ENCODE measurements at places on chromosomes 3 and 15. TPM values are rescaled to one million over a fixed set of nuclear protein-coding genes. Genes with fewer than 3 reads are reported as not detected.

TMEM115 gene
- 32.3 TPM for total RNA-seq

DAG1 gene
- total RNA-seq: 94.0 TPM

ADAMTS9 gene
- total RNA-seq: 0.46 TPM

NAALADL2 gene
- total RNA-seq: 1.6 TPM

CHRFAM7A gene
- 4.3 TPM for total RNA-seq

DNA sequence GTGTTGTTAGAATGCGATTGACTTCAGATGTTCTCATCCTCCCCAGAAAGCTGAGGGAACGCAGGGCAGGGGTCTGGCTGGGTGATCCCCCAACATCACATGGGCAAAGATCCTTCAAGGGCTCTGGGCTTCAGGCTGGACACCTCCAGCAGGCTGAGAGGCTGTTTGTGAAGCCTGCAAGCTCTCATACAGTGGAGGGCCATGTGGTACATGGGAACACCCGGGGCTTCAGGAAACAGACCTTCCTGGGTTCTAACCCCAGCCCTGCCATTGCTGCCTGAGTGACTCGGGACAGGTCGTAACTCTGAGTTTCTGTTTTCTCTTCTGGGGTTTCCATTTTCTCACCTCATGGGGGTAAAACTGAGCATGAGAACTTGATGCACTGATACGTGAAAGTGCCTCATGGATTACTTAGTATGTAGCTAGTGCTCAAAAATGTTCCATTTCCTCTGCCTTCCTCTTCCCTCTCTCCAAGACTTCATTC is 81.2 kb downstream of the TLE3 start:
- DNase-seq: no peak
- H3K4me1 ChIP-seq: no peaks in the 10 kb centered on the region
- H3K36me3 ChIP-seq: 0 out of 2 replicates have a peak, but pooled peaks cover 4% of the 10 kb centered on the region
- no peaks in the 10 kb centered on the region for H3K27me3 ChIP-seq
- no peak overlapping the region for H3K4me3 ChIP-seq
- no peak overlapping the region for H3K27ac ChIP-seq

GRCh38 chr3:113496924-113497323 is 18.0 kb downstream of the SPICE1 start:
- no peaks in the 10 kb centered on the region for H3K4me1 ChIP-seq
- no peak overlapping the region for H3K4me3 ChIP-seq
- no peaks in the 10 kb centered on the region for H3K27me3 ChIP-seq
- no peak overlapping the region for H3K27ac ChIP-seq

DNA sequence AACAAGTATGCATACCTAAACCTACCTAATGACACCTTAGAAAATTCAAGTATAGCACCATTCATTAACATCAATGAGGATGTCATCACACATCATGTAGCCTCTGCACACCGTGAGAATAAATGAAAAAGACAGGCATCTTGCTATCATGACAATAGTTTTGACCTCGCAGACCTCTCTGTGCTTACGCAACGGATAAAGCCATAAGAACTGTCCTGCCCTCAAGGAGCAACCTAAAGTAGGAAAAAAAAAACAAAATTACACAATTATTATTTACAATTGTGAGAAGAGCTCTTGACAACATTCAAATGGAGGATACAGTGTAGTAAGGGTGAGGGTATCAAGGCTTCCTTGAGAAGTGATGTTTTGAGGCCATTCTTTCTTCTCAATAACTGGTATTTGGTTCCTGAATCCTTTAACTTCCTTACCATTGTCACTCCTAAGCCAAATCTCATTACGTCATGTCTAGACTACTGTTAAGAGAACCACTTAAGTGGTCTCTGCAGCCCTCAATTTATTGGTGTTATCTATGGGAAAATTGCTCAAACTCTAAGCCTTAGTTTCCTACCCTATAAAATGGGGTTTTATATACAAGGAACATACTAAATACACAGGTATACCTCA is 7.0 kb upstream of the SETD5 start:
- H3K27me3 ChIP-seq: no peaks in the 10 kb centered on the region
- DNase-seq: no peak
- no peak overlapping the region for H3K27ac ChIP-seq

DNA sequence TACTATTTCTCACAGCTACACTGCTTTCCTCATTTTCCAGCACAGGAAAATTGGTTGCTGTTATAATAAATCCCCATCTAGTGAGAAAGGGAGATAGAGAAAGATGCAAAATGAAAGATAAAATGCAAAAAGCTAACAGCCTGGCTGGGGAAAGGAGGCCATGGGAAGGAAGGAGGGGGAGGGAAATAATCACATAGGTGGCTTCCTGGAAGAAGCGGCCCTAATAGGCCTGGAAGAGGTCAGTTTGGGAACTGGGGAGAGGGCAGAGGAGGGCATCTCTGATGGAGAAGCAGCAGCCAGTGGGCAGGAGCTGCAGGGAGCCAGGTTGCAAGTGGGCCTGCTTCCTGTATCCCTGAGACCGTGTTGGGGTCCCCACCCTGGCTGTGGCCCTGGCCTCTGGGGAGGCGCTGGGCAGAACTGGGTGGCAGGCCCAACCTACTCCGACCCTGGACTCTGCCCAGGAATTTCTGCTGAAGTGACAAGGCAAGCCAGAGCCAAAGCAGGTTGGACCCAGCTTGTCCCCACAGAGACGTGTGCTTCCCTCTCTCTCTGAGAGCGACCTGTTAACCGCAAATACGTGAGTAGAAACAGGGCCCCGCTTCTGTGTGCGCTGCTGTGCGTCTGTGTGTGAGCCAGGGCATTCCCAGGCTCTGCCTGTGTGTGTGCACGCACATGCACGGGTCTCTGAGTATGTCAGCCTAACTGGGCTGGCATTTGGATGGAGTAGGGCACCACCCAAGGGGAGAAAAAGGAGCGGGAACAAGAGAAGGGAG is 1.9 kb downstream of the SLC28A1 start:
- H3K36me3 ChIP-seq: no peaks in the 10 kb centered on the region
- no peak overlapping the region for H3K4me3 ChIP-seq
- H3K27ac ChIP-seq: no peak overlapping the region
- no peaks in the 10 kb centered on the region for H3K27me3 ChIP-seq
- H3K4me1 ChIP-seq: no peaks in the 10 kb centered on the region

GRCh38 chr15:75045332-75046015 is 22.1 kb downstream of the PPCDC start:
- DNase-seq: no peak
- H3K4me1 ChIP-seq: no peaks in the 10 kb centered on the region
- H3K27me3 ChIP-seq: no peaks in the 10 kb centered on the region
- peaks cover 15% of the 10 kb centered on the region for H3K36me3 ChIP-seq
- H3K4me3 ChIP-seq: no peak overlapping the region
- H3K27ac ChIP-seq: no peak overlapping the region

- no peak overlapping the region for H3K27ac ChIP-seq
- no peaks in the 10 kb centered on the region for H3K27me3 ChIP-seq
- peaks cover 8% of the 10 kb centered on the region for H3K36me3 ChIP-seq
- no peak for DNase-seq
Observed at GRCh38 chr3:70989174-70989573, 594.4 kb downstream of the FOXP1 start.

DNA sequence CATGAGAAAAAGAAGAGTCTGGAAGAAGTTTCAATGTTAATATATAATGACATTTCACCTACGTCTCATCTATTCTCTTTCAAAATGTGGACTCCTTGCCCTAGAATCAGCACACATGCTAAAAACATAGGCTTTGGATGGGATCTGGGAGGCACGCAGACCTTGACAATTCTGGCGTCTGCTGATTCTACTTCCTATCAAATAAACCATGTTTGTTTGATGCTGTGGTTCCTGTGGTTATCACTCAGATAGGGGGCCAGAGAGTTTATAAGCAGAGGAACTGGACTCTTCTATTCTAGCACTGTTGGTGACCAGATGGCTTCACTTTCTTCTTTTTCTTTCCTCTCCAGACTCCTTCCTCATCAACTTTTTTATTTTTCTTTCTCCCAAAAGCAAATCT is 336.8 kb downstream of the DIPK2A start:
- no peak overlapping the region for H3K27ac ChIP-seq
- no peaks in the 10 kb centered on the region for H3K4me1 ChIP-seq
- DNase-seq: no peak

DNA sequence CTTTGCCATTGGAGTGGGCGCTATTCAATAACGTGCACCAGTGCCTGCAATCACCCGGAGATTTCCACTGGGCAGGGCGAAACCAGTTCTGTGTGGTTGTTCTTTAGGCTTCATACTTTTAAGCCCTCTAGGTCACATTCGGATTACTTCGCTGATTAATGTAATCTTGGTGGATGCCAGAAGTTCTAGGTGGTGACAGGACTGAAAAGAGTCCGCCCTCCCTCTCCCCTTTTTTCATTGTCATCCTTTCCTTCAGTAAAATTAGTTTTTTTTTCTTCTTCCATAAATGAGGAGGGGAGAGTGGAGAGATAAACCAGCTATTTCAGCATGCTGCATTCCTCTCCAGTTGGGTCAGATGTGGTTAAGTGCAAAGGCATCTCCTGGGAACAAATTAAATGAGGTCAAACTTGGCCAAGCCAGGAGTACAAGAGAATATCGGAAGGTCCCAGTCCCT is 2.3 kb upstream of the SLC2A2 start:
- H3K4me3 ChIP-seq: no peak overlapping the region
- no peak overlapping the region for H3K27ac ChIP-seq
- H3K4me1 ChIP-seq: no peaks in the 10 kb centered on the region
- DNase-seq: no peak

- H3K27me3 ChIP-seq: no peaks in the 10 kb centered on the region
- DNase-seq: peak; percentile 30
- H3K36me3 ChIP-seq: no peaks in the 10 kb centered on the region
- H3K27ac ChIP-seq: no peak overlapping the region
- H3K4me3 ChIP-seq: no peak overlapping the region
Observed at GRCh38 chr3:189355481-189356201, 183.9 kb downstream of the TPRG1 start.

DNA sequence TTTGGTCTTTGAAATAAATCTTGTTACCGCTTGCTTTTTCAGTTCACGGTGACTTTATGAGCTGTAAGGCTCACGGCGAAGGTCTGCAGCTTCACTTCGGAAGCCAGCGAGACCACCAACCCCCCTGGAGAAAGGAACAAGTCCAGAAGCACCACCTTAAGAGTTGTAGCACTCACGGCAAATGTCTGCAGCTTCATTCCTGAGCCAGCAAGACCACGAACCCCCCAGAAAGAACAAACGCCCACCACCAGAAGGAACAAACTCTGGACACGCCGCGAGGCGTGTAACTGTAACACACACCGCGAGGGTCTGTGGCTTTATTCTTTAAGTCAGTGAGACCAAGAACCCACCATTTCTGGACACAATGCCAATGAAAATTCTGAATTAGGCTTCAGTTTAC is 28.8 kb downstream of the GOLGA6A start:
- no peaks in the 10 kb centered on the region for H3K4me1 ChIP-seq
- no peak for DNase-seq
- no peaks in the 10 kb centered on the region for H3K36me3 ChIP-seq
- no peak overlapping the region for H3K27ac ChIP-seq
- peak overlapping the region; percentile 57 for H3K4me3 ChIP-seq

DNA sequence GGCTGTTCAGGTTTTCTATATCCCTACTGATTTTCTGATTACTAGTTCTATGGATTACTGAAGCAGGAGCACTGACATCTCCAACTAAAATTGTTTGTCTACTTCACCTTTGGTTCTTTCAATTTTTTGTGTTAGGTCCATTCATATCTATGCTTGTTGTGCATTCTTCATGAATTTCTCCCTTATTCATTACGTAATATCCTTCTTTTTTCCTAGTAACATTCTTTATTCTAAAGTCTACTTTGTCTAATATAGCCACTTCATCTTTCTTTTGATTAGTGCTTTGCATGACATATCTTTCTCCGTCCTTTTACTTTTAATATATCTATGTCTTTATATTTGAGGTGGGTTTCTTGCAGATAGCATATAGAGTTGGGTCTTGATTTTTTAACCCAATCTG is 116.3 kb upstream of the BHLHE40 start:
- no peak overlapping the region for H3K4me3 ChIP-seq
- H3K36me3 ChIP-seq: peaks cover 10% of the 10 kb centered on the region
- no peak overlapping the region for H3K27ac ChIP-seq
- no peak for DNase-seq
- no peaks in the 10 kb centered on the region for H3K4me1 ChIP-seq
- H3K27me3 ChIP-seq: no peaks in the 10 kb centered on the region

Data from H9 (cell line).